HEK293T (cell line): ENCODE measurements at places on chromosomes 12 and 14.

- DNase-seq: no peak
Observed at GRCh38 chr12:10182354-10183049, 3.7 kb downstream of the TMEM52B start.

DNA sequence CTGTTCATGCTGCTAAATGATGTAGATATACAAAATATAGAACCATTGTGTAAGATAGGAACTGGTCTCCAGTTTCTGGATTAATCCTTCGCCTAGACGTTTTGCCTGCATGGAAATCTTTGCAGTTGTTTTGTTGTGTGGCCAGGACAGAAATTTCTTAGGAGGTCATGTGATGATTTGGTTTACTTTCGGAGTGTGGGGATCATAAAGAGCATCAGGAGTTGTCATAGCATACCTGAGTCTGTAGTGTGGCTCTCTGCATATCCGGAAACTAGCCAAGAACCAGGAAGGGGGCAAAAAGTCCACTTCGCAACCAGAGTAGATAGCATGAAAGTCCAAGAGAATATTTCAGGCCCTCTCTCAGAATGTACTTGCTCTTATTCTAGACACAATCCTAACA, 3.1 kb downstream of the SAMD4A start:
- no peak for DNase-seq

- DNase-seq: no peak
Observed at GRCh38 chr14:74348241-74348734, at the start of gene VRTN. VRTN (plus strand) TSS chr14:74348471; CDS start chr14:74356784, 8,313 bp downstream.

GRCh38 chr12:57483466-57483865, 3.8 kb upstream of the ARHGAP9 start:
- no peak for DNase-seq

DNA sequence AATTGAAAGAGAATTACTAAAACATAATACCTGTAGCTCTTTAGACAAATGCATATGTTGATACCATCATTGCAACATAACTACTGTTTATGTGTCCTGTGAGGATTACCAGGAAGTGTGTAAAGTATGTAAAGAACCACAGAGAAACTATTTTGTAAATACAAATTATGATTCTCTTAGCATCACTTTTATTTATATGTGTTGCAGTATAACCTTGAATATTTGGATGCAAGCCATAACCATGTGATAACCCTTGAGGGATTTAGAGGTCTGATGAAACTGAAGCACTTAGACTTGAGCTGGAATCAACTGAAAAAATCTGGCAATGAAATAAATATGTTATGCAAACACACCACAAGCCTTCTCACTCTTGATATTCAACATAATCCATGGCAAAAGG, 77.5 kb downstream of the LRRC9 start:
- no peak for DNase-seq

DNA sequence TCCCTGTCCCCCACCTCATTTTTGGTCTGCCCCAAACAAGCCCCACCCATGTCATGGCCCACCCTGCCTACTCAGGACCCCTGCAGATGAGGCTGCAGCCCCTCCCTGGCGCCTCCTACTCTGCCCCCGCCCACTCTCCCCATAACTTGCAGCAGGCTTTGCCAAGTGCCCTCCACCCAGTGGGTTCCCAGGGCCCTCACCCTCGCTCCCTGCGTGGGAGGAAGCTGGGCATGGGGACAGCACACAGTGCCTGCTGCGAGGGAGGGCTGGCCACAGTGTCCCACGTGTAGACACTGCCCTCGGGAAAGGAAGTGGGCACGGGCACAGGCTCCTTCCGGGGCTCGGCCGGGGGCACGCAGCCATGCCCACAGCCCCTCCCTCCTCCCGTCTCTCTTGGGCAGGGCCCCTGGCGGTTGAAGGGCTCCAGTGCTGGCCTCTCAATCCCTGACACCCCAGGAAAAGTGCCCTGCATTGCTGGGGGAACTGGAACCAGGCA, 9.4 kb downstream of the AKT1 start:
- no peak for DNase-seq

DNA sequence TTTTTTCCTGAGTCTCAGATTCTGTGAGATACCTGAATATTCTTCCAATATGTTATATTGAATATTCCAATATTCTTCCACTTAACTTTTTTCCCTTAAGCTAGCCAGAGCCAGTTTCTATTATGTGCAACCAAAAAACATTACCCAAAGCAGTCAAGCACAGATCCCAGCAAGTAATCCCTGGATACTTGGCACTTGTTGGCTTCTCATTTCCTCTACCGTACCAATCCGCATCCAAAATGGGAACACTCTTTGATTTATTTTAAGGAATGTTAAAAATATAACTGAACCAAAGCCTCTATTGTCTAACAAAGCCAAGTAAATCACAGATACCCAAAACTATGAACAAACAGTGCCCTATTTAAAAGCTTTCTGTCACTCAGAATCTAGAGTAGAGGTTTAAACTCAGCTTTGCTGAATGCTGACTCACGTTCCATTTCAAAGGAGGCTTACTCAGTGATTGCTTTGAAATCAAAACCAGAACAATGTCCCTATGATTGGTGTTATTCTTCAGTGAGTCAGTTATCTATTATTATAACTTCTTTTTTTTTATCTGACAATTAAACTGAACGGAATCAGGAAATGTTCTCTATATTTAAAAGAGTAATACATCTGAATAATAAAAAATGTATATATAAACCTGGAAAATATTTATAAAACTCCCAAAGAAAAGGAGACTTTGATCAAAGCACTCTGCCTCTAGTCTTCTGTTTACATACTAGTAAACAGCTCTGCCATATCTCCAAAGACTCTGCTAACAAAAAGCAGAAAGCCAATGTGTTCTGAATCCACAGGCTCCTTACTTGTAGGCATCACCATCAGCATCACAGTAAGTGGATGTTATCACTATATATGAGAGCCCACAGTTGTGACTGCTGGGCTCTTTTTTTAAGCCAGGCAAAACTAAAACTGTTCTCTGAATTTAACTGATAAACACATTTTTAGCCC, 360.8 kb downstream of the CCDC91 start:
- DNase-seq: no peak

DNA sequence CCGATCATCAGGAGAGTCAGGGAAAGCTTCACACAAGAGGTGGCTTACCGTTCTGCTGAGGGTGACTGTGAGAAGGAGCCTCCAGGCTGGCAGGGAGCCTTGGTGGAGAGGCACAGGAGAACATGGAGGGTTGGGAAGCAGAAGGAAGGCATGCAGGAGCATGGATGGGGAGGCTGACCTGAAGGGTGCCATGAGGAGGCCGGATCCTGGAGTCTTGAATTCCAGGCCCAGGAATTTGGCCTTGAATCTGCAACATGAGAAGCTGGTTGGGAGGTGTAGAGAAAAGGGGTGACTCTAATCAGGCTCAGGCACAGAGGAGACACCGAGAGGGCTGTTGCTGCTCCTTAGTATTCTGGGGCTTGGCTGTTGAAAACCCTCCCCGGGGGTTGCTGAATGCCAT, 130.2 kb downstream of the PELI2 start:
- no peak for DNase-seq

GRCh38 chr12:59056966-59057365, 136.7 kb upstream of the LRIG3 start:
- no peak for DNase-seq

DNA sequence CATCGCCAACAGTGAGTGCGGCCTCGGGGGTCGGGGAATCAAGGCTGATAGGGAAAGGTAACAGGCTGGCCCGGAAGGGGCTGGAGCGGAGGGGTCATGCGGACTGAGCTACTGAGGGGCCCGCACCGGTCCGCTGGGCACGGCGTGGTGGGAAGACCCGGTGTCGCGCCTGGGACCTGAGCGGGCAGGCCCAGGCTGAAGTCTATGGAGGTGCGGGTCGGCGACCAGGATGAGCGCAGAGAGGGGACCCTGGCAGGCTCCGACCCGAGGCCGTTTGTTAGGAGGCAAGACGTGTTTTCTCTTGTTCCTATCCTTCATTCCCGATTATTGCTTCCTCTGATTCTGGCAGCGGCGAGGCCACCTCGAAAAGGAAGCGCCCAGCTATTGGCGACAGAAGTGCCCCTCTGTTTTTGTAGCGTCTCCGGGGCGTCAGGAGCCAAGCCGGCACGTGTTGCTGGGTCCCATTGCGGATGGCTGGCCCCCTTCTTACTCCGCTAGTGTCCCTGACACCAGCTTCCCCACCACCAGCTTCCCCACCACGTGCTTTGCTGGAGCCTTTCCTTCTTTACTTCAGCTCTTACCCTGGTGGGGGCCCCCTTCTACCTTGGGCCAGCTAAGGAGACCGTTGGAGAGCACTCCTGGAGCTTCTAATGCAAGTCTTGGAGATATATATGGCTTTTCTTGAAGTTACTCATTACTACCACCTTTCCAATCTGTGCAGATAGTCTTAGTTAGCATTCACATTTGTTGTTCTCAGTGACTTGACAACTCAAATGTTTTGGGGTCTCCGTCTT, 653 bp downstream of the PA2G4 start:
- no peak for DNase-seq

GRCh38 chr12:93645702-93646101, 31.5 kb upstream of the CRADD start:
- no peak for DNase-seq

GRCh38 chr14:105980224-105980623, 453.8 kb downstream of the TMEM121 start:
- no peak for DNase-seq

GRCh38 chr12:98144953-98145352, 370.4 kb upstream of the TMPO start:
- no peak for DNase-seq

GRCh38 chr14:69559581-69560011, 15.1 kb downstream of the CCDC177 start:
- DNase-seq: no peak

GRCh38 chr14:74570696-74571095, 41.3 kb downstream of the LTBP2 start:
- DNase-seq: no peak

GRCh38 chr14:52527052-52527451, 25.3 kb downstream of the TXNDC16 start:
- DNase-seq: no peak

- no peak for DNase-seq
Observed at GRCh38 chr12:43599066-43599465, 47.1 kb upstream of the ADAMTS20 start.

DNA sequence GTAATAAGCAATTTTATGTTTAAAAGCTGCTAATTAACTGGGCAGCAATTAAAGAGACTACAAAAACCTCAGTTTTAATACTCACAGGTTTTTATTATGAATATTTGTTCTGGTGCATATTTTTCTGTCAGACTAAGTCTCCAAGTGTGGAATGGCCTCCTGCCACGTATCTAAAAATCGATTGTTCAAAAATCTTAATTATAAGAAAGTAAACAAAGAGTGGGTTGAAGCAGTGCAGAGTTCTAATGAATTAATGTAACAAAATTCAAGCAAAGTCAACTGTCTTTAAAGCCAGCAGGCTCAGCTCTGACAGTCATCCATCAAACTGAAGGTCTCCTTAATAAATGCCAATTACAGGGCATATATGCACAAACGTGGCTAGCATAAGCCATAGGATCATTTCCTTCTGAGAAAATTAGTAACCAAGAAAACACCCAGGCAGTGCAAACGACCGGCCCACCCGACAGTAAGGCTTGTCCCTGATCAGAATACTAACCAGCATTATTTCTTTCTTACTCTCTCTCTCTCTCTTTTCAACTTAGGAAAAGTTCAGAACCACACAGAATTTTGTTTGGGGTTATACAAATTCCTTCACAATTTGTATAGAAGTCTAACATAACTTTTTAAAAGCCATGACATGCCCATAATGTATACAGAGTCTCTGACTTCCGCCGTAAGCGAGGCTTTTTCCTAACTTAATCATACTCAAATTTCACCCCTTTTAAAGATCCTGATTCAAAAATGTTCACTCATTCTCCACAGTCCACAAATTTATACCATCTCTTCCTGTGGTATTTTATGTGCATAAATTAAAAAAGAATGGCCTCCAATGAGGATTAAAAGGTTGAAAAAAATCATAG, 83.8 kb downstream of the SLC25A21 start:
- DNase-seq: no peak

DNA sequence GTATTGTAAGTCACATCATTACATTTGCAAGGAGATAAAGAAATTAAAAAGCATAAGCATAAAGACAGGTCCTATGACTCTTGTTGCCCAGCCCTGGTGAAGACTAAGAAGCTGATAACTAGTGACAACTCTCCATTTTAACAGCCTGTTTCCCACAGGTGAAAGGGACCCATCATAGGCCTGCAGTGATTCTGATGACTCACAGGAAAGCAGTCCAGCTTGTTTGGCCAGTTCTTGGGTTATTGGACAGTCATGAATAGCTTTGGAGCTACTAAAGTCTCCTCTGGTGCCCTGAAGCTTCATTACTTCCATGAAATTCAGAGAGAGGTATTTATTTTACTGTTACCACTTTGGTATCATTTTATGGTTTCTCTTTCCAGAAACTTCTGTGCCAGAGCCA, 55.5 kb upstream of the DYRK2 start:
- DNase-seq: no peak

- DNase-seq: no peak
Observed at GRCh38 chr14:32593290-32593942, 264.3 kb downstream of the AKAP6 start.

GRCh38 chr14:79278286-79278797, 933.0 kb downstream of the DIO2 start:
- no peak for DNase-seq

DNA sequence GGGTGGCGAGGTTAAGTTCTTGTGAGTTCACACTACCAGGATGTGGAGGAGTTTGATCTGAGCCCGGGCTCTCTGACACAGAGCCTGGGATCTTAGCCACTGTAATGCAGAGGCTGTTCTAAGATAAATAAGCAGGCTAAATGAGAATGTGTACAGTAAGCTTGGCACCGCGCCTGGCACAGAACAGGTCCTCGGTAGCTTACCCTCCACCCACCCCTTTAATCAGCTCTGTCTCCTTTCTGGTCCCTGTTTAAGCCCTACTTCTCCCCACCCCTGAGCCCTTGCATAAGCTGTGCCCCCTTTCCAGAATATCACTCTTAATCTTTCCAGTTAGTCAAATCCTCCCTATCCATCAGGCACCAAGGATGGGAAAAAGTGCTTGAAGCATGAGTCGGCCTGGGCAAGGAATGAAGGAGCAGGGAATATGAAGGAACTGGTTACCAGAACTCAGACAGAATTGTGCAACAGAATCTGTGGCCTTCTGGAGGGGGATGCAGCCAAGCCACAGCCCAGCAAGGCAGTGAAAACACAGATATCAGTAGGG, 32.8 kb upstream of the CMKLR1 start:
- DNase-seq: no peak
